Mesothelial cell of epicardium (in vitro differentiated cells): ENCODE measurements at places on chromosomes 16 and 17. TPM values are rescaled to one million over a fixed set of nuclear protein-coding genes. Genes with fewer than 3 reads are reported as not detected.

DNA sequence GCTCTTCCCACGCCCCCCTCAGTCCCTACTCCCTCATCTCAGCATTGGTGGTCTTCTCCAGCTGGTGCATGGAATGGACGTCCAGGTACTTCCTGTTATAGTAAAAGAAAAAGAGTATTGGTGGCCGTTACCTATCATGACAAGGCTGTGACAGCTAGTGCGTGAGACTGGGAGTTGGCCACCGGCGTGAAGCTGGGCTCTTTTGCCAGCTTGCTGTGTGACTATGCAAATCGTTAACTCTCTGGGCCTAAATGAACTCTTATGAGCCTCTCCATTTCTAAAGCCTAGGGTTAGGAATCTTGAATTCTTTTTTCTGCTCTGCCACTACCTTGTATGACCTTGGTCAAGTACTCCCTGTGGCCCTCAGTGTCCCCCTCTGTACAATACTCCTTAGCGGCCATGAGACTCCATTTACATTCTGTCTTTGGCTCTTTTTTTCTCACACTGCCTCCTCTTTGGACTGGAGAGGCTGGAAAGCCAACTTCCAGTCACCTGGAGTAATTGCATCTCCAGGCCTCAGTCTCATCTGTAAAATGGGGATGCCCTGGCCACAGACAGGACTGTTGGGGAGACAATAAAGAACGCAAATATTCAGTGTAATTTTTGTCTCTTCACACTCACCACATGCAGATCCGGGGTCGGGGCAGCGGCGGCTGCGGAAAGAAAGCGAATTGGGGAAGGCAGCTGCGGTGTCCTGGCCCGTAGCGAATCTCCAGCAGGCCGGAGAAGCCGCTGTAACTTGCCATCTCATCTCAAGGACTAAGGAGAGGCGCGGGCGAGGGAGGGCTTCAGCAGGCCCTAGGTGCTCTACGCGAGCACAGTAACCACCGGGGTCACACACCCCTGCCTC is 1.1 kb downstream of the CFAP119 start:
- peaks cover 22% of the 10 kb centered on the region for H3K4me1 ChIP-seq
- H3K36me3 ChIP-seq: peaks cover 13% of the 10 kb centered on the region
- H3K27me3 ChIP-seq: no peaks in the 10 kb centered on the region
- H3K27ac ChIP-seq: peak overlapping the region; percentile 97

Gene SULT1A1
- 8.3 to 9.9 TPM (median 9.7 TPM) in 3 replicates for total RNA-seq

Gene KRTAP4-3
- not detected in 3 replicates for total RNA-seq

Gene B3GNT9
- total RNA-seq: 20.1 to 21.4 TPM (median 20.6 TPM) in 3 replicates

DNA sequence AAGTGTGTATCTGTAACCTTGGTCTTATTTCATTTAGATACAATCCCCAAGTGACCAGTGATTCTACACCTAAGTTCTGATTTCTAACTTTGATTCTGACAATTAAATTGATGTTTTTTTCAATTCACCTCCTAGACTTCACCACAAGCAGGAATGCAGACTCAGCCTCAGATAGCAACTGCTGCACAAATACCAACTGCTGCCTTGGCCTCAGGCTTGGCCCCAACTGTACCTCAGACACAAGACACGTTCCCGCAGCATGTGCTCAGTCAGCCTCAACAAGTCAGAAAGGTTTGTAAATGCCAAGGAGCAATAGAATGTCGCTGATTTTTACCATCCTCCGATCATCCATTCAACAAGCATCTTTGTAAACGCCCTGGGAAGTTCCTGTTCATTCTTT is 177.7 kb downstream of the MRTFB start:
- no peak for DNase-seq
- no peak overlapping the region for H3K4me3 ChIP-seq
- H3K27ac ChIP-seq: no peak overlapping the region
- peaks cover 60% of the 10 kb centered on the region for H3K36me3 ChIP-seq
- H3K27me3 ChIP-seq: no peaks in the 10 kb centered on the region

Gene TMEM235
- 1.5 to 1.8 TPM (median 1.5 TPM) in 3 replicates for total RNA-seq

Gene MPV17L
- total RNA-seq: 3.1 to 3.9 TPM (median 3.5 TPM) in 3 replicates

DNA sequence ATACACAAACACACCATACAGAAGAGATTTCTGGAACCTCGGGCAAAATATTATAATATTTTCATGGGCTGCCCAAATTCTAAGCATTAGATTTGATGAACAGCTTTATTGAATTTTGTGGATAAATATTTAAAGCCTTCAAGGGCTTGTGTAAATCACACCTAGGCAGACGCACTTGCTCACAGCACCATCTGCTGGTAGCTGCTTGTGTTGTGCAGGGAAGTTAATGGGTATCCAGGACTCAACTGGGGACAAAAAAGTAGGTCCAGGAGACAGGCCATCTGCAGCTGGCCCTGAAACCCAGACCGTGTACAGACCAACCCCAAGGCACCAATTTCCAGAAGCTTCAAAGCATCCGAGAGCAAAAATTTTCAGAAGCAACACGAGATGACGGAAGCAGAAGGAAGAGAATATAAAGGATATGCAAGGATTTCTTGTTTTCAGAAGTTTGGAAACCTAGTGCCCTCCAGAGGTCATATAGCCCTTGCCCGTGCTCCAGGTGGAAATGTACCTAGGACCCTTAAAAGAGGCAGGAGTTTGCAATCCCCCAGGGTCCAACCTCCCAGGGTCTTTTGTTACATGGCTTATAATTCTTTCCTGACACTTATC is 140.0 kb downstream of the CHD9NB start:
- DNase-seq: peak; percentile 68
- H3K36me3 ChIP-seq: no peaks in the 10 kb centered on the region
- peaks cover 25% of the 10 kb centered on the region for H3K27me3 ChIP-seq
- H3K4me1 ChIP-seq: no peaks in the 10 kb centered on the region
- H3K27ac ChIP-seq: no peak overlapping the region

- no peak overlapping the region for H3K4me3 ChIP-seq
- H3K36me3 ChIP-seq: peaks cover 22% of the 10 kb centered on the region
- no peaks in the 10 kb centered on the region for H3K27me3 ChIP-seq
- no peaks in the 10 kb centered on the region for H3K4me1 ChIP-seq
- no peak for DNase-seq
These were observed 36.2 kb downstream of the COG7 start for GRCh38 chr16:23416816-23417215.

DNA sequence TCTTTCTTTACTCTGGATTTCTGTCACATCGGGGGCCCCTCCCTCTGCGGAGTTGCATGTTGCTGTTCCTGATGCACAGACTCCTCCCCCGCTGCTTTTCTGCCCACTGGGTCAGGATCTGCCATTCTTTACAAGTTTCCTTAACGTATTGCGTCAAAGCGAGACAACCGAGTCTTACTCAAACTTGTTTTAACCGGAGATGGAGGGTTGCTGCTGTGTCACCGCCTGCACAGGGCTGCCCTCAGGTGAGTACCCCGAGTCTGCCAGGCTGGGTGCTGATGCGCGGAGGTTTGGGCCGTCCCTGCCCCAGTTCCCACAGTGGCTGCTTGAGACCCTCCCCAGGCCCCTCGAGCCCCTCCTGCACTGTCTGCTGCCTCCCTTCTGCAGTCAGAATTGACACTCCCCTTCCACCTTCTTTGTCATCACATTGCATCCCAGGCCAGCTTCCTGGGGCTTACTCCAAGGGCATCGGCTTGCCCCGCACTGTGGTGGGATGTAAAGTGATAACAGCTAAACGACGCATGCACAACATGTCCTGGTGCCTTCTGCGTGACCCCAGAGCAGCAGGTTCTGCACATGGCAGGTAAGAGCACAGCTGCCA is 19.3 kb downstream of the CARHSP1 start:
- no peak for DNase-seq
- no peak overlapping the region for H3K4me3 ChIP-seq
- no peaks in the 10 kb centered on the region for H3K4me1 ChIP-seq
- H3K27ac ChIP-seq: no peak overlapping the region

Gene DOC2B
- 55.3 to 60.2 TPM (median 59.6 TPM) in 3 replicates for total RNA-seq

DNA sequence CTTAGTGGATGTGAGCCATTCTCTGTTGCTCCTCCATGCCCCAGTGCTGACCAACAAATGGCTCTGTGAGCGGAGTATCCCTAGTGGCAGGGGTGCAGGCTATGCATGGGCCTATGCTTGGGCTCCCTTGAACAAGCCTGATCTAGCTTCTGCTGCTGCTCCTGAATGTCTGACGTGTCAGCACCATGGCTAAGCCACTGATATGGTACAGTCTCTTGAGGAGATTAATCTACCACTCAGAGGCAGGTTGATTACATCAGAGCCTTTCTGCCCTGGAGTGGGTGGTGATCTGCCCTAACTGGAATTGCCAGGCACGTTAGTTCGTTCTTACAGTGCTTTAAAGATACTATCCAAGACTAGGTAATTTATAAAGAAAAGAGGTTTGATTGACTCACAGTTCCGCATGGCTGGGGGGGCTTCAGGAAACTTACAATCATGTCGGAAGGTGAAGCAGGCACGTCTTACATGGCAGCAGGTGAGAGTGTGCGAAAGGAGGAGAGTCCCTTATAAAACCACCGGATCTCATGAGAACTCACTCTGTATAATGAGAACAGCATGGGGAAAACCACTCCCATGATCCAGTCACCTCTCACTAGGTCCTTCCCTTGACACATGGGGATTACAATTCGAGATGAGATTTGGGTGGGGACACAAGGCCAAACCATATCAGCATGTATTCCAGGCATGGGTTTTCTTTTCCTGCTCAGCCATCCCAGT is 41.5 kb upstream of the B4GALNT2 start:
- H3K27ac ChIP-seq: no peak overlapping the region
- peaks cover 3% of the 10 kb centered on the region for H3K27me3 ChIP-seq
- peaks cover 10% of the 10 kb centered on the region for H3K4me1 ChIP-seq
- no peaks in the 10 kb centered on the region for H3K36me3 ChIP-seq
- H3K4me3 ChIP-seq: no peak overlapping the region
- DNase-seq: no peak

Gene KCNAB3
- 18.4 to 18.8 TPM (median 18.5 TPM) in 3 replicates for total RNA-seq

GRCh38 chr16:73568769-73569168 is 520.8 kb upstream of the ZFHX3 start:
- H3K36me3 ChIP-seq: no peaks in the 10 kb centered on the region
- no peaks in the 10 kb centered on the region for H3K27me3 ChIP-seq
- H3K4me1 ChIP-seq: peaks cover 20% of the 10 kb centered on the region
- no peak for DNase-seq
- no peak overlapping the region for H3K27ac ChIP-seq
- no peak overlapping the region for H3K4me3 ChIP-seq

Gene NUTF2
- 130 to 141 TPM (median 132 TPM) in 3 replicates for total RNA-seq

Gene HSD17B1
- 1.6 to 3.0 TPM (median 2.2 TPM) in 3 replicates for total RNA-seq

DNA sequence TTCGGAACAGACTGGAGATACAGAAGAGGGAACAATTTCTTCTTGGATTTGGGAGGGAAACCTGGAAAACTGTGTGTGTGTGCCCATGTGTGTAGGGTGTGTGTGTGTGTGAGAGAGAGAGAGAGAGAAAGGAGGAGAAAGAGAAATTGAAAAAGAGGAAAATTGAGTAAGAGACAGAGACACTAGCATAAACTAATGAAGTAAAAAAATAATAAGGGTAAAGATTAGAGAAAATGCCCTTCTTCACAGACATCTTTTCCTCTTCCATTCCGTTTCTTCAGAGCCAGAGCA is 13.9 kb upstream of the HOXB2 start:
- peaks cover 4% of the 10 kb centered on the region for H3K27me3 ChIP-seq
- H3K4me1 ChIP-seq: peaks cover 95% of the 10 kb centered on the region
- H3K27ac ChIP-seq: peak overlapping the region; percentile 99
- peak overlapping the region; percentile 61 for H3K4me3 ChIP-seq

Gene CTRL
- total RNA-seq: 1.00 to 1.5 TPM (median 1.4 TPM) in 3 replicates

GRCh38 chr17:78824240-78824639 is 16.4 kb downstream of the USP36 start:
- no peak overlapping the region for H3K27ac ChIP-seq
- H3K36me3 ChIP-seq: peaks cover 58% of the 10 kb centered on the region
- no peaks in the 10 kb centered on the region for H3K4me1 ChIP-seq
- no peak for DNase-seq
- no peak overlapping the region for H3K4me3 ChIP-seq

Gene RHBDF2
- 19.1 to 21.6 TPM (median 21.5 TPM) in 3 replicates for total RNA-seq

- peaks cover 4% of the 10 kb centered on the region for H3K36me3 ChIP-seq
- DNase-seq: no peak
- H3K4me3 ChIP-seq: peak overlapping the region; percentile 64
- no peaks in the 10 kb centered on the region for H3K27me3 ChIP-seq
- no peaks in the 10 kb centered on the region for H3K4me1 ChIP-seq
These were observed 1.9 kb downstream of the DUS1L start for GRCh38 chr17:82063424-82064415.

DNA sequence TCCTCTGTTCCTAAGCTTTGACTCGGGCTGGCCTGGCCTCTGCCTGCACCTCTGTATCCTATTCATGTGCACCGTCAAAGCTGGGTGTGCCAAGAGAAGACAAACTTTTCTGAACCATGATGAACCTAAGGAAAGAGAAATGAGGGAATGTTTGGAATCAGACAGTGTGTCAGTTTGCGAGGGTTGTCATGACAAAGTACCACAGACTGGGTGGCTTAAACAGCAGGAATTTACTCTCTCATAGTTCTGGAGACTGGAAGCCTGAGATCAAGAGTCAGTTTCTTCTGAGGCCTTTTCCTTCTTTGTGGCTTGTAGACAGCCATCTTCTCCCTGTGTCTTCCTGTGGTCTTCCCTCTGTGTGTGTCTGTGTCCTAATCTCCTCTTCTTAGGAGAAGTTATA is 129.0 kb downstream of the KATNIP start:
- peaks cover 58% of the 10 kb centered on the region for H3K36me3 ChIP-seq
- H3K27me3 ChIP-seq: no peaks in the 10 kb centered on the region
- no peak overlapping the region for H3K4me3 ChIP-seq
- no peak overlapping the region for H3K27ac ChIP-seq
- no peaks in the 10 kb centered on the region for H3K4me1 ChIP-seq

- peaks cover 27% of the 10 kb centered on the region for H3K4me1 ChIP-seq
- no peaks in the 10 kb centered on the region for H3K27me3 ChIP-seq
- H3K36me3 ChIP-seq: no peaks in the 10 kb centered on the region
- no peak overlapping the region for H3K27ac ChIP-seq
- no peak overlapping the region for H3K4me3 ChIP-seq
- no peak for DNase-seq
These were observed 6.2 kb downstream of the AKAP1 start for GRCh38 chr17:57091186-57091618.

Gene MMP28
- total RNA-seq: 0.34 to 0.86 TPM in 2 of 3 replicates, not detected in the other

DNA sequence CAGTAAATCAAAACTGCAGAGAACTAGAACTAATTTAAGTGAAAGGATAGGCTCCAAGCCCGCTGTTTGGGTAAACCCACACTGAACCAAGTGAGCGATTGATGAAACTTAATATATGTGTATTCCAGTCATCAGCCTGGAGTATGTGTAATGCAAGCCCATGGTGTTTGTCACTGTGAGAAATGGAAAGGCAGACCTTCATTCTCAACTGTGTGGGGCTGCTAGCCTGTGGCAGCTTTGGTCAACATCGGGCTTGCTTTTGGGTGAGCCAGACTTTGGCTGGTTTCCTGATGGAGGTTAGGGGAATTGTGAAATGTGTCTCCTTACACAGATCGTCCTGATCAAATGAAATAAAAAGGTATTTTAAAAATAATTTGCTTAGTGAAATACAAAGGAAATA is 279.9 kb downstream of the IRX3 start:
- no peaks in the 10 kb centered on the region for H3K27me3 ChIP-seq
- peaks cover 6% of the 10 kb centered on the region for H3K36me3 ChIP-seq
- H3K27ac ChIP-seq: no peak overlapping the region
- no peak for DNase-seq
- no peaks in the 10 kb centered on the region for H3K4me1 ChIP-seq
